ENCODE measurements at places on chromosomes 3 and 15. TPM values are rescaled to one million over a fixed set of nuclear protein-coding genes. Genes with fewer than 3 reads are reported as not detected.

Gene PAK2
- total RNA-seq = 32.0 TPM

Gene AP3B2
- 10.4 TPM for total RNA-seq

Gene CFAP100
- 1.5 TPM for total RNA-seq

Gene GCHFR
- 60.9 TPM for total RNA-seq

Gene OXTR
- total RNA-seq = 4.2 TPM

Gene XCR1
- total RNA-seq = not detected

Gene ISG20
- 0.14 TPM for total RNA-seq

Gene CIB2
- total RNA-seq = 64.5 TPM

All from H7 (cell line).